ENCODE measurements at places on chromosomes 2 and 18.

GRCh38 chr18:68083131-68083530 lies 566.6 kb upstream of the DSEL start:
- no peak for DNase-seq

DNA sequence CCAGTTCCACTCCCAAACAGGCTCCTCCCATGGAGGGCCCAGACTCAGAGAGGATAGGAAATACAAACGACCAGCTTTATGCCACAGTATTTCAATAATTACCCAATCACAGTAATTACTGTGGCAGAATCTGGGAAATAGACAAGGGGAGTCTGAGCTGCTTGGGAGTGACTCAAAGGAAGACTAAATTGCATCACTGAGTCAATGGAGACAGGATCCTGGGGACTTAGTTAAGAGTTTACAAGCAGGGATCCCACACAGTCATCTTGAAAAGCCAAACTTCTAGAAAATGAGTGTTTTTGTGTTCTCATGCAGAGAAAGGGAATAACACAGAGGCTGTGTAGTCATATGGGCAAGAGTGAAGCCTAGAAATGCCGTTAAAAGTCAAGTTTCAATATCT lies 1142.1 kb downstream of the CNTNAP5 start:
- no peak for DNase-seq

- peak; percentile 76 for DNase-seq
Measured at GRCh38 chr18:55402731-55403405, 185.1 kb downstream of the TCF4 start.

- DNase-seq, result no peak
Measured at GRCh38 chr2:119228964-119229363, 5.3 kb downstream of the STEAP3 start.

GRCh38 chr2:182038576-182038975 lies 52.9 kb downstream of the PPP1R1C start:
- DNase-seq, result no peak

GRCh38 chr2:1662606-1663180 lies 81.6 kb downstream of the PXDN start:
- DNase-seq, result no peak

GRCh38 chr18:2009942-2010697 lies 561.2 kb downstream of the METTL4 start:
- no peak for DNase-seq

DNA sequence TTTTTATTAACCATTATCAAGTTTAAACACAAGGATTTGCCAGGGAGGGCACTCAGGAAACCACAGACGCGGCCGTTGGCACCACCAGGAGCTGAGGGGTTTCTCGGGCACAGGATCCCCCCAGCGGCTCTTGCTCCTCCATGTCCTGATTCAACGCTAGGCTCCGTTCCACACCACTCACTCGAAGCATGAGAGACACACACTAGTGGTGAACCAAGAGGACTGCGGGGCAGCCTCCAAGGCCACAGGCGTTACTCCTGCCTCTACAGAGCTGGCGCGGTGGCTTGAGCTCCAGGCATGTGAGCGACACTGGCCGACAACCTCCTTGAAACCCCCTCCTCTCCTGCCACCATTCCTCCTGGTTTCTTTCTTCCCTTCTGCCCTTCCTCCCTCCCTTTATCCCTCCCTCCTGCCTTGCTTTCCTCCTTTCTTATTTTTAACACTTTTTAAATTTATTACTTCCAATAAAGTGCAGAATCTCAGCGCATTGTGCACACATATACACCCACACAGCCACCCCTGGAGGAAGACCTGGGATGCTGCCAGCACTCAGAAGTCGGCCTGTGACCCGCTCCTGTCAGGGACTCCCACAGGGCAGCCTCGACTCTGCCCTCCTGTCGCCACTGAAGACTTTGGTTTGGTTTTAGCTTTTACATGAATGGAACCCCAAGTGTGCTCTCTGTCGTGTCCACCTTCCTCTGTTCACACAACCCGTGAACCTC lies 21.7 kb downstream of the COX7A2L start:
- no peak for DNase-seq

- DNase-seq, result no peak
Measured at GRCh38 chr2:183505911-183506310, 381.7 kb downstream of the NUP35 start.

DNA sequence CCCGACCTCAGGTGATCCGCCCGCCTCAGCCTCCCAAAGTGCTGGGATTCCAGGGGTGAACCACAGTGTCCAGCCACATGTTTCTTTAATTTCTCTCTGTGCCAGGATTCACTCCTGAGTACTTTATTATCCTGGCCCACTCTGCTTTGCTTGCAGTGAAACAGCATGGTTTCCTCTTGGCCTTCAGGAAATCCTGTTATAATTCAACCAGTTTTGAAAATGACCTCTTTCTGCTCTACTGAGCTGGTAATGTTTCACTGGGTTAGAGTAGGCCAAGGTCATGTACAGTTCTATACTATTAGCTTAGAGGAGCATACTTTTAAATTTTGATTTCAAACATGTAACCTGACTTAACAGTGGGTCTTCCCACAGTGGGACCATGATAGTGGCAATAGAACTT lies 90.6 kb upstream of the PELI1 start:
- DNase-seq, result no peak

GRCh38 chr2:145909175-145909755 lies 1389.3 kb upstream of the ZEB2 start:
- DNase-seq, result no peak

- DNase-seq, result peak; percentile 23
Measured at GRCh38 chr2:101419096-101419663, 31.9 kb upstream of the CREG2 start.

DNA sequence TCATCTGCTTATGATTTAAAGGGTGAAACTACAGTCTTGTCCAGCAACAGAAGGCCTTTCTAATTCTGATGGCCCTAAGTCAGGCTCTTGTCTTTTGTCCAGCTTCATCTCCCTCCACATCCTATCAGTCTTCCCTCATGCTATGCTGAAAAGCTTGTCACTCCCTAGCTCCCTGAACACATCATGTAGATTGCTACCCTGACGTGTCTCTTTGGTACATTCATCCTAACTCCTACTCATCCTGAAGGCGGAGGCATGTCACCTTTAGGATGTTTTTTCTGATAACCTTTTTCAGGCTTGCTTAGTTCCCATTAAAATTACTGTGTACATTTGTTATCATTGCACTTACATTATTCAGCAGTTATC lies 78.4 kb upstream of the ARL5A start:
- no peak for DNase-seq

- peak; percentile 64 for DNase-seq
Measured at GRCh38 chr2:203861197-203861596, 6.4 kb upstream of the CTLA4 start.

DNA sequence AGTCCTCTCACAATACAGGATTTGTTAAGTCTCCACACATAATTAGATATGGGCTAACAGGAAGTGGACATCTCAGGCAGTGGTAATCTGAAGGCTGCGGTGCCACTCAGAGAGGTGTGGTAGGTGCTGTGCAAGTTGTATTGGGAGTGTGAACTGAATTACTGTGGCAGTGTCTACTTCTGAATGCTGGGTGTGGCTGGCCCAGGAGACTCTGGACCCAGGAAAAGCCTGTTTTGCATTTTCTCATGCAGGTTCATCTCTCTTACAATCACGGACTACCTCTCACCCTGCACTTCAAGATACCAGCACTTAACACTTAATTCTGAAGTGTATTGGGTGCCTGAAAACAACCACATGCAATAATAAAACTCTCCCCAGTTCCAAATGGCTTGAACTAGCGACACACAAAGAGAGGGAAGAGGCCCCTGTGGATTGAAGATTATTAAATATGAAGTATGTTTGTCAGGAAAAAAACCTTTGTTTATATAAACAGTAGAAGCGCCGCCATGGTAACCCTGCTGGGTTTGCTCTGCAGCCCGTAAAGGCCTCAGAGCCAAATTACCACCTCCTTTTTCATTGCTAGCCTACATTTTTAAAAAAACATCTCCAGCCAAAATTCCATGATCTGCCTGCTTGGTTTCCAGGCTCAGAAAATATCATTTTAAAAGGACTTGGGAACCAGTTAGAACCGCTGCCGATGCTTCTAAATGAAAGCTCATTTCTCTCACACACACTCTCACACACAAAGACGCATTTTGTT lies 77.5 kb downstream of the GFPT1 start:
- DNase-seq, result no peak

- DNase-seq, result no peak
Measured at GRCh38 chr2:73043276-73043675, 28.2 kb downstream of the SFXN5 start.

GRCh38 chr2:200765995-200766660 lies 45.6 kb upstream of the BZW1 start:
- DNase-seq, result no peak

GRCh38 chr2:60844105-60844504 lies 37.3 kb upstream of the REL start:
- DNase-seq, result no peak

DNA sequence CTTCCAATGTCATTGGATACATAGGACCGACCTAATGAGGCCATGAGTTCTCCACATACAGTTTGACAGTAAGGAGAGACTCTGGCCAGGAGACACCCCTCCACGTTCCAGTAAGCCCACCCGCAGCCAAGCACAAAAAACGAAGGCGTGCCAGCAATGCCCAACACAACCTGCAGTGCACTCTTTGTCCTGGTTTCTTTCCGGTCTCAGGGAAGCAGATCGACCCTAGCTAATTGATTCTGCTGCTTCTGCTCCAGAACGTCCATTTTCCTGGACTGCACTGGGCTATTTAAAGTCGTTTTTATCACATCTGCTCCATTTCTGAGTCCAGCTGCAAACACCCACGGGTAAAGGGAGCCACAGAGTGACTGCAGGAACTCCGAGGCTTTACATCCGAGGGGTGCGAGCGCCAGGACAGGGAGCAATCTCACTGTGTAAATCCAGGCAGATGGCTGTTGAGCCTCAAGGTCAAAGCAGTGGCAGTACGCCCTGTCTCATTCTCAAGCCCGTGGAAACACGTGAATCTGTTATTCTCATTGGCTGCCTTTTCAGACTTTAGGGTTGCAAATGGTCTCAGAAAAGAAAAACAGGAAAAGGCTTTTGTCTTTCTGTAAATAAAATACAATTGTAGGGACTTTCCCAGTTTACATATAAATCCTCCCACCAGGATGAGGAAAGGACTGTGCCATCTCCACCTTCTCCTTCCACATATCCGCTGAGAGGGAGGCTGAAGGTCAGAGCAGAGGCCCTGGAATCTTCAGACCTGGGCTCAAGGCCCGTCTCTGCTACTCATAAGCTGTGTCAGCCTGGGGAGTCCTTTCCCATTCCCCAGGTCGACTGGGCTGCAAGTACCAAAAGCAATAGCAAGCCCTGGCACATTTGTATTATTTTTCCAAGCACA lies 40.7 kb downstream of the TMEM163 start:
- DNase-seq, result no peak

GRCh38 chr18:70121842-70122241 lies 83.6 kb downstream of the RTTN start:
- no peak for DNase-seq

DNA sequence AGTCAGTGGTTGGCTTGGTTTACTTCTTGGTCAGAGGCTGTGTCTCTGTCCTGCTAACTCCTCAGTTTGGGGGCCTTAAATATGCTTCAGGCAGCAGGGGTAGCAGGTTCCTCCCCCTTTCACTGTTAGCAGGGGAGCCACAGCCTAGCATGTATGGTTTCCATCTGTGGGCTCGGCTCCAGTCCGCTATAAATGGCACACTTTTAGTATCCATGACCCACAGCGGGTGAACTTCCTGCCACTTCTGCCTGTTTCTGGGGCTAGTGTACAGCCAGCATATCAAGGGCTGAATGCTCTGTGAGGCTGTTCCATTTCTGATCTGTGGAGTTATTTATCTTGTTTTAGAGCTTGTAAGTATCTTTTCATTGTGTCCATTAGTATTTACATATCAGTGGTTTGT lies 58.3 kb downstream of the MRPL33 start:
- no peak for DNase-seq

All from NCI-H1930 (cell line).